T-helper 1 cell (primary cell): ENCODE measurements at places on chromosomes 1 and 21.

DNA sequence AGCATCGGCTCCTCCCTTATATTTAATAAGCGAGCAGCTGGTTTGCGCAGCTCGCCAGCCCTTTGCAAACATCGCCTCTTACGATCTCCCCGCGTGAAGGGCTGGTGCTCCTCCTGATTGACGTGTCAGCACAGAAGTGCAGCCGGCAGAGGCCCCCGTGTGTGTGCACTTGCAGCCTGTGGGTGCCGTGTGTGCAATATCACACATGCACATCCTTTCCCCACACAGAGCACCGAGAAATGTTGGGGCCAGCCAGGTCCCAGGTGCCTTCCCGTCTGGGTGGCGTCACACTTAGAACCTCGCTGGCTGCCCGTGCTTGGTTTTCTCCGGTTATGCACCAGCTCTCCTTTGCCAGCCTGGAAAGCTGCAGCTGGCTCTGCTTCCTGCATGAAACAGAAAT lies 126.6 kb upstream of the AJAP1 start:
- no peak for DNase-seq

- DNase-seq: no peak
These were observed 2.4 kb upstream of the CCT8 start for GRCh38 chr21:29075706-29076466.

DNA sequence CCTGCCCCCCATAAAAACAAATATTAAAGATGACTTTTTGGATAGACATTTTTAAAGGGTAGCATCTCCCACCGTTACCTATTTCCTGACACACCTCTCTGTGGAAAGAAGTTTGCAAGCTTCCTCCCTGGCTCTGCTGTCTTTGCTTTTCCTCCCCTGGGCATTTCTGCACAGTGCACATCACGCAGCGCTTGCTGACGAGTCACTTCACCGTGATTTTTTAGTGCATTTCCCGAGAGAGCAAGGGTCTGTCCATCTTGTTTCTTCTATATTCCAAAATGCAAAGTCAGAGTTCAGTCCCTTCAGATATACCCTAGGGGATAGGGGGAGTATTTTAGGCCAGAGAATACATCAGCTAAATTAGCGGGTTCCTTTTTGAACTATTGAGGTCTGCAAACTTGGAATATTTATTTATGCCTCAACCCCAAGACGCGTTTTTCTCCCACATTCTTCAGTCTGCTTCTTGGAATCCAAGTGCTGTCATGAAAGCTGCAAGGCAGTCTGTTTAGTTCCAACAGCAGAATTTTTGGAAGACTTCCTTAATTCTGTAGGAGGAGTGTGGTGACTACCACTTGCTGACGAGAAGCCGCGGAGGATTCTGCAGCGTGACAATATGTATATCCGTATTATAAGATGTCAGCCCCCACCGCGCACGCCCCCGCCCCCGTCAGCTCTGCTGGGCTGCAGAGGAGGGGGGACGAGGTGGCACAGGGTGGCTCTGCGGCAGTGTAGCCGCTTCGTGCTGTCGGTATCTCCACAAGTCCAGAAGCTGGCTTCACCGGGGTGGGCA lies 22.4 kb downstream of the SMYD2 start:
- no peak for DNase-seq

- DNase-seq: no peak
These were observed 8.3 kb upstream of the COL16A1 start for GRCh38 chr1:31712068-31712467.

- no peak for DNase-seq
These were observed 7.3 kb downstream of the UQCRHL start for GRCh38 chr1:15799928-15800835.

GRCh38 chr1:33429332-33429731 lies 1.6 kb downstream of the PHC2 start:
- DNase-seq: no peak
